ENCODE measurements at places on chromosomes 5 and 9.
A peak's percentile ranks its signal among the peaks of the same experiment; 100 is the strongest.

GRCh38 chr5:96812851-96813250 lies 5.1 kb upstream of the ERAP1 start:
- no peak for DNase-seq

DNA sequence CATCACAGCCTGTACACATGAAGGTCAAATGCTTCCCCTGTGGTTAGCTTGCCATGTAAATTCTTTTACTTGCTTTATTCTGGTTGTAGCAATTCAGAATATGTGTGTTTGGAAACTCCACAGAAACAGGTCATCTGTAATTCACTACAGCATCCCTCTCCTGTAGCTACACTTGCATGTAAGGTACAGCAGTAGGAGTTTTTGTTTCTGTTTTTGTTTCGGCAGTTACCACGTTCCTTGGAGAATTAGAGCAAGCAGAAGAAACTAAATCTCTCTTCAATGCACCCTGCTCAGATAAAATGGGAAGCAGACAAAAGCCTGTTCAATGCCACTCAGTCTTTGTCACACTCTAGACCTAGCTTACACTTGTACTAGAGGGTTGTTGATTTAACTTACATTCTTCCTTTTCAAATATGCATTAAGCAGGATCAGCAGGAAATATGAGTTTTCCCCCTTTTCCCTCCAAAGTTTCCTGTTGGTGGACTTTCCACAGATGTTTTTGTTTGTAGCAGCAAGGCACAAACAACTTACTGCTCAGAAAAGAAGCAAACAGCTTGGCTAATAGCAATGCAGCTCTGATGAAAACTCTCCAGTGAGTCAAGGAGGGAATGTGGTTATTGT lies 80.9 kb downstream of the YIPF5 start:
- DNase-seq = no peak

GRCh38 chr9:90906316-90907055 lies 104.9 kb downstream of the SYK start:
- no peak for DNase-seq

DNA sequence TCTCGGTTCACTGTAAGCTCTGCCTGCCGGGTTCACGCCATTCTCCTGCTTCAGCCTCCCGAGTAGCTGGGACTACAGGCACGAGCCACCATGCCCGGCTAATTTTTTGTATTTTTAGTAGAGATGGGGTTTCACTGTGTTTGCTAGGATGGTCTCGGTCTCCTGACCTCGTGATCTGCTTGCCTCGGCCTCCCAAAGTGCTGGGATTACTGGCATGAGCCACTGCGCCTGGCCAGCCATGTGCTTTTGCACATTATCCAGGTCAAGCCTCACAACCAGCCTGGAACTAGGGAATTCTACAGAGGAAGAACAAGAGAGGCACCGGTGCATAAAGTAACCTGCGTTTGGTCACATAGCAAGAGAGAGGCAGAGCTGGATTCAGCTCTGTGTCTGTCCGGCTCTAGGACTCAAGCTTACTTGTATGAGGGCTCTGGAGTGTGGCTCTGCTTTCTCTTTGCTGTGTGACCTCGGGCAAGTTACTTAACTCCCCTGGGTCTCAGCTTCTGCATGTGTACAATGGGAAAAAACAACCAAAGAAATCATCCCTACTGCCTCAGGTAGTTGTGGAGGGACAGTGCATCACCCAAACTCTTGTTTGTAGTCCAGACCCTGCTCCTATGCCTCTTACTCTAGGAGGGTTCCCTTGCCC lies 6.3 kb downstream of the FGF18 start:
- DNase-seq = no peak

GRCh38 chr5:174251305-174252000 lies 205.9 kb downstream of the NSG2 start:
- DNase-seq = no peak

- DNase-seq = no peak
These were observed 79.1 kb upstream of the LMX1B start for GRCh38 chr9:126534431-126535186.

GRCh38 chr5:55441107-55441771 lies 93.5 kb downstream of the PLPP1 start:
- DNase-seq = no peak

DNA sequence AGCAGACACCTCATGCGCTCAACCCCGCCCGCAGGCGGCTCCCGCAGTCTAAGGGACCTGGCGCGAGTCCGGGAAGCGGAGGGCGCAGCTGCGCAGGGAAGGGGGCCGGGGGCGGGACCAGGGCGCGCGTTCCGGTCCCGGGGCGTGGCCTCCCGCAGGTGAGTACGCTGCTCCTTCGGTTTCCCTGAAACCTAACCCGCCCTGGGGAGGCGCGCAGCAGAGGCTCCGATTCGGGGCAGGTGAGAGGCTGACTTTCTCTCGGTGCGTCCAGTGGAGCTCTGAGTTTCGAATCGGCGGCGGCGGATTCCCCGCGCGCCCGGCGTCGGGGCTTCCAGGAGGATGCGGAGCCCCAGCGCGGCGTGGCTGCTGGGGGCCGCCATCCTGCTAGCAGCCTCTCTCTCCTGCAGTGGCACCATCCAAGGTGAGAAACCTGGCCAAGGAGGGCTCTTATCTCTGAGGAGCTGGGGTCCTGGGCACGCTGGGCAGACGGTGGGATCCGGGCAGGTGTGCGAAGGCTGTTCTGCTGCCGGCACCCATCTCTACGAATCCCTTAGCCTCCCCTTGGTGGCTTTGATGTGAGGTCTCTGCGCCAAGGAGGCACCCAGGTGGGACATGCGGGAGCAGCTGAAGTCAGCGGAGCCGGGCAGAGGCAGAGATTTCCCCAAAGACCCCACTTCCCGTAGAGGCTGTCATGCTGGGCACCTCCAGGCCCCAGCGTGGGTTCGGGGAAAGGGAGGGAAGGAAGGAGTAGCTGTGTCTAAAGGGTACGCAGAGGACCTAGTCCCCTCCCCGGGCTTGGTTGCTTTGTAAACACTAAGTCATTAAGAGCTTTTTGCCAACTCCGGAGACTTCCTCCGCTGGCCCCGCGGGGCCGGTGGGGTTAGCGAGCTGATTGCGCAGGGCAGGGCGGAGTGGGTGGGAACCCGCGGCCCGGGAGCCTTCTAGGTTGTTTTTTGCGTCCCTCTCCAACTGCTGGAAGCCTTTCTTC lies at the start of gene F2RL1:
Gene F2RL1, plus strand, starts transcription at position 187 of the 988 bp plus-strand sequence. Its CDS starts 153 bp downstream, at position 340.
- DNase-seq = peak; percentile 73

DNA sequence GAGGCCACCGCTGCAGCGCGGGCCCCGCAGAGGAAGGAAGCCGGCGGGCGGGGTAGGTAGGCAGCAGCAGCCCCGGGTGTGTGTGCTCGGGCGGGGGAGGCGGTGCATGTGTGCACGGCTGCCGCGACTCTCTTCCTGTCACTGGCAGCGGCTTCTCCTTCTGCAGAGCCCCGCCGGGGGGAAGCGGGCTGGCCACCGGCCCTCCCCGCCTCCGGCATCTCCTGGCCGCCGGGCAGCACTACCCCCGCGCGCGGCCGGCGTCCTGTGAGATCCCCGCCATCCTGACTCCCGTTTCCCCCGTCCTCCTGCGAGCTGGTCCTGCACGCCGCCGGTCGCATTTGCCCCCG lies 315 bp downstream of the PIK3R1 start:
- DNase-seq = peak; percentile 70

DNA sequence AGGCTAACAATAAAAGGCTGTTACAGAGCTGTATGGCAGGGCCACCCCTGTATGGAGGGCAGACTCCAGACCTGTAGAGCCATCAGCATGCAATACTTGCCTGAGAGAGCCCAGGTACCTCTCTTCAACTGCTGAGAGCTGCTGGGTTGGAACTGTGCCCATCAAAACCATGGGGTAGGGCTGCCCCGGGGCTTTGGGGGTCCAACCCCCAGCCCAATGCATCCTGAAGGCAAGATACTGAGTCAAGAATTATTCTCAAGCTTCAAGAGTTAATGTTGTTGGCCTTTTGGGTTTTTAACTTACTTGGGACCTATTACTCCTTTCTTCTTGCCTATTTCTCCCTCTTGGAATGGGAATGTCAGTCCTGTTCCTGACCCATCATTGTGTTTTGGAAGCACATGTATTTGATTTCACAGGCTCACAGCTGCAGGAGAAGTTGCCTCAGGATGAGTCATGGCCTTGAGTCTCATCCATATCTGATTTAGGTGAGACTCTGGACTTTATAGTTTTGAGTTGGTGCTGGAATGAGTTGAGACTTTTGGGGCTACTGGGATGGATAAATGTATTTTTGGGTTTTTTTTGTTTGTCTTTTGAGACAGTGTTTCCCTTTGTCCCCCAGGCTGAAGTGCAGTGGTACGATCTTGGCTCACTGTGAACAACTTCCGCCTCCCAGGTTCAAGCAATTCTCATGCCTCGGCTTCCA lies 21.0 kb upstream of the CDK7 start:
- DNase-seq = peak; percentile 28

GRCh38 chr5:178507151-178507932 lies 82.9 kb downstream of the COL23A1 start:
- no peak for DNase-seq

- DNase-seq = no peak
These were observed 29.8 kb downstream of the PCDHAC2 start for GRCh38 chr5:140996060-140996459.

- no peak for DNase-seq
These were observed 63.1 kb upstream of the RANBP6 start for GRCh38 chr9:6078382-6079105.

DNA sequence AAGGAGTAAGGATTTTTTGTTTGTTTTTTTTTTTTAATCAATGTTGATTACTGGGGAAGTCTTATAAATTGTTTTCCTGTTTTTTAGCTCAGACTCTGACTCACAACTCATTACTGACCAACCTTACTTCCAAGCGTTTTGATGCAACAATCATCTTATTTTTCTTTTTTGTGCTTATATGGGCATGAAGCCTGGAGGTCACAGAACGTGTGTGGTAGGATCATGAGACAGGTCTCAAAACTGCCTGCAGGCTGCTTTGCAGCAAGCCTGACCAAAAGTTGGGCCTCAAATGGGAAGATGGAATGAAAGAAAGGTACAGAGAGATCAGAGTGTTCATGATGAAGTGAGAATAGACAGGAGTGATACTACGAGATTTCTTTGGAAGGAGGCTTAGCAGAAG lies 38.5 kb downstream of the SNCAIP start:
- peak; percentile 36 for DNase-seq

GRCh38 chr5:144711172-144711571 lies 540.5 kb downstream of the KCTD16 start:
- no peak for DNase-seq

- DNase-seq = peak; percentile 52
These were observed 1.4 kb downstream of the MYO10 start for GRCh38 chr5:16934677-16935153.

GRCh38 chr9:97316904-97317303 lies 9.4 kb downstream of the CCDC180 start:
- DNase-seq = no peak

- no peak for DNase-seq
These were observed 26.9 kb downstream of the TNIP1 start for GRCh38 chr5:151053796-151054462.

- DNase-seq = no peak
These were observed 189.8 kb downstream of the HINT1 start for GRCh38 chr5:130975299-130975698.

GRCh38 chr9:124814164-124814535 lies 37.2 kb downstream of the OLFML2A start:
- no peak for DNase-seq

DNA sequence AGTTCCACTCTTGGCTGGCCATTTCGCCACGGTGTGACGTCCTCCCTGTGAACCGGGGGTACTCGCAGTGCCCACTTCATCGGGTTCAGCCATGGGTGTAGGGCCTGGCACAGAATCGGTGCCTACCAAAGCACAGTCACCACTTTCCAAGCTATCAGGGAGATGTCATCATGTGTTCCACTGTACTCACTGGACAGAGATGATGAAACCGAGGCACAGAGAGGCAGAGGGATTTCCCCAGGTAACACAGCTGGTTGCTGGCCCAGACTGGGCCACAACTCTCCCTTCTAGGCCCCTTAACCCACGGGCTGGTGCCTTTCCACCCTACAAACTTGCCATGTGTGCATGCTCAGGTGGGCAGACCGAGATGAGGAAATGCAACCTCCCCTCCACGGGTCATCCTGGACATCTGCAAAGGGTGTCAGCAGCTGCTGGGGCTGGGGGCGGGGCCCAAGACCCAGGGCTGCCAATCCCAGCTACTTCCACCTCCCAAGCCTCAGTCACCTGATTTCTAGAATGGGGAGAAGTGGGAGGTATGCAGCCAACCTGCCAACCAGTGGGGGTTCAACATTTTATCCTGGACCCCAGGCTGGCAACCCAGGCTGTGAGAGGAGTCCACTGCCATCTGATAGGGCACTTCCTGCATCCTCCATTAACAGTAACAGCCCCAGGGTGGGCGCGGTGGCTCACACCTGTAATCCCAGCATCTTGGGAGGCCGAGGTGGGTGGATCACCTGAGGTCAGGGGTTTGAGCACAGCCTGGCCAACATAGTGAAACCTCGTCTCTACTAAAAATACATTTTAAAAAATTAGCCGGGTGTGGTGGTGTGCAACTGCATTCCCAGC lies 893 bp upstream of the SH2D3C start:
- no peak for DNase-seq

DNA sequence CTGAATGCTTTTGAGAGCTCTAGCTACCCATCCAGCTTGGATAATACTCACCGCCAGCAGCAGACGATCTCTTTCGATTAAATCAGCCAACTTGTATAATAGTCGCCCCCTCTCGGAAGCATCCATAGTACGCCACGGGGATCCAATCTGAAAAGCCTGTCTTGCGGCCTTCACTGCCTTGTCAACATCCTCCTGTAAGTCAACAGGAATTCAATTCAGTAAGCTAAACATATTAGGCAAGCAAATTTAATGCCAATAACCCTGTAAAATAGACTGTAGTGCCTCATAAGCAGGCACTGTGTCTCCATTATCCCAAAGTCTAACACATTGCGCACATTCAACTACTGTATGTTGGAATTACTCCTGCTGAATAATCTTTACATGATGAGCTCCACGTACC lies 22.0 kb downstream of the ALDH1A1 start:
- no peak for DNase-seq

- peak; percentile 78 for DNase-seq
These were observed 291.2 kb downstream of the CWC27 start for GRCh38 chr5:65059681-65060598.

GRCh38 chr5:146079695-146080373 lies 25.5 kb downstream of the PLAC8L1 start:
- DNase-seq = no peak

DNA sequence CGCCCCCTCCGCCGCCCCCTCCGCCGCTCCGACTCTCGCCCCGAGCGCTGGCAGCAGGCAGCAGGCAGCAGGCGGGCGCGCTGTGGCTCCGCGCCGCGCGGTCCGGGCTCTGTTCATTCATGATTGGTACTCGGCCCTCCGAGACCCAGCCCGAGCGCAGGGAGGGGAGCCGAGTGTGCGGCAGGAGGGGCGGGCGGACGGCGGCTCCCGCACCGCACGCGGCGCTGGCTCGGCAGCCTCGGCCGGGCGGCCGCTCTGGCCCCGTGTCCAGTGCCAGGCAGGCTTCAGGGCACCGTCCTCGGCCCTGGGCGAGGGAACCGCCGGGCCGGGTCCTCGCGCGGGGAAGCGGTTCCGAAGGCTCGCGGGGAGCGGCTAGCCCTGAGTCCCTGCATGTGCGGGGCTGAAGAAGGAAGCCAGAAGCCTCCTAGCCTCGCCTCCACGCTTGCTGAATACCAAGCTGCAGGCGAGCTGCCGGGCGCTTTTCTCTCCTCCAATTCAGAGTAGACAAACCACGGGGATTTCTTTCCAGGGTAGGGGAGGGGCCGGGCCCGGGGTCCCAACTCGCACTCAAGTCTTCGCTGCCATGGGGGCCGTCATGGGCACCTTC lies at the start of gene KCNIP1:
Gene KCNIP1, plus strand, starts transcription at position 31 of the 607 bp plus-strand sequence.
- peak; percentile 54 for DNase-seq

GRCh38 chr5:95668728-95669127 lies 14.1 kb downstream of the SPATA9 start:
- peak; percentile 71 for DNase-seq

- DNase-seq = no peak
These were observed 24.5 kb downstream of the MAST4 start for GRCh38 chr5:66620711-66621110.
